ENCODE measurements at places on chromosomes 2 and 18.

DNA sequence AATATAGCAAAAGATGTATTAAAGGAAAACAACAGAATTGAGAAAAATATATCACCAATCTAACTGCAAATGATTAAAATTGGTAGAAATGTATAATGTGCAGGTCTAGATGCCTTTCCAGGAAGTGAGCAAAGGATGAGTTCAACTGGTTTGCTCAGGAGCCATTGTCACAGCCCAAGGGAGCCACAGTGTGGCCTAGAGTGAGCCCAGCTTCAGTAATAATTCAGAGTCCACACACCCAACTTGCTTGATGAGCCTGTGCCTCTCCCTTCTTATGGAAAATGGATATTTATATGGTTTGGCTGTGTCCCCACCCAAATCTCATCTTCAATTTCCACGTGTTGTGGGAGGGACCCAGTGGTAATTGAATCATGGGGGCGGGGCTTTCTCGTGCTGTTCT, 92.2 kb upstream of the ASAP2 start:
- no peak for DNase-seq

DNA sequence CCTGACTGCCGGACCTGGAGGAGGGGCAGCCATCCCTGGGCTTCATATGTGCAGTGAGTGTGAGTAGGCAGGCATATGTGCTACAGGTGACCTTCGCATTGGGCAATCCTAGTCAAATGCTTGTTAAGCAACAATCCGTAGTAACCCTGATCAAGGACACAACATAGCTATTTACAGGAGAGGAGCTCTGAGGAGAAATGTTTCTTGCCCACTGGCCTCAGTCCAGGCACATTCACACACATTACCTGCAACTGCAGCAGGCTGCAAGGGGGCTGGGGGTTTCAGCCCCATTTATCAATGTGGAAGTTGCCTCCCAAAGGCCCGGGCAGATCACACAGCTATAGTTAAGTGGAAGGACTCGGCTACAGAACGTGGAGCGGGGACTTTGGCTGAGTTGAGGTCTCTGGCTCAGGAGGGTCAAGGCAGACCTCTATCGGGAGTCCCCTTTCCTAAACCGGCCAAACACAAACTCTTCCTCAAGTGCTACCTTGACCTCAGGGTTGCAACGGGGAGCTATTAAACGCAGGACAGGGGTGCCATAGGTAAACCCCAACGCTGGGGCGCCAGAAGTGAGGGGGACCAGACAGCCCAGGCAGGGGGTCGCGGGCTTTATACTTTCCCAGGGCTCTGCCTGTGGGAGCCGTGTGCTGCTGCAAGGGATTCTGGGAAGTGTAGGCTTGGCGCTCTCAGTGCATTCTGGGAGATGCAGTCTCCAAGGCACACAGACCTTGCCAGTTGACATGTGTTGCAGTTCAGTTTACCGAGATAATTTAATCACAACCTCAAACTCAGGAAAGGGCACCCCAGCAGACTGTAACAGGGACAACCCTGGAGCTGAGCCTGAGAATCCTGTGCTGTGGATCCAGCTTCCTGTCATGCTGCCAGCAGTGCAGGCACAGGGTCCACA, 9.4 kb downstream of the KHK start:
- no peak for DNase-seq

- DNase-seq = no peak
Measured at GRCh38 chr2:100320547-100321178, 1.6 kb downstream of the LONRF2 start.

GRCh38 chr2:192953116-192953515, 758.4 kb upstream of the TMEFF2 start:
- no peak for DNase-seq

DNA sequence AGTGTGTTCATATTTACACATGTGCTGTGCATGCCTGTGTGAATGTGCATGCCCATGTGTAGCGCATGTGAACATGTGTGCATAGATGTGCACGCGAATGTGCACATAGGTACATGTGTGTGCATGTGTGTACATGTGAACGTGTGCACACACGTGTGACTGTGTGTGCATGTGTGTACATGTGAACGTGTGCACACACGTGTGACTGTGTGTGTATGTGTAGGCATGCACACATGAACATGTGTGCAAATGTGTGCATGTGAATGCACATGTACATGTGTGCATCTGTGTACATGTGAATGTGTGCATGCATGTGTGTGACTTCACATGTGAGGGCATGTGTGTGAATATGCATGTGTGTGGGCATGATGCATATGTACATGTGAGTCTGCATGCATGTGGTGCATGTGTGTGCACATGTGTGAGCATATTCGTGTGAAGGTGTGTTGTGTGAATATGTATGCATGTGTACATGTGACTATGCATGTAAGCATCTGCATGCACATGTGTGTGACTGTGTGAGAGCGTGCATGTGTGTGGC, 122.4 kb downstream of the PTGR3 start:
- DNase-seq = no peak

DNA sequence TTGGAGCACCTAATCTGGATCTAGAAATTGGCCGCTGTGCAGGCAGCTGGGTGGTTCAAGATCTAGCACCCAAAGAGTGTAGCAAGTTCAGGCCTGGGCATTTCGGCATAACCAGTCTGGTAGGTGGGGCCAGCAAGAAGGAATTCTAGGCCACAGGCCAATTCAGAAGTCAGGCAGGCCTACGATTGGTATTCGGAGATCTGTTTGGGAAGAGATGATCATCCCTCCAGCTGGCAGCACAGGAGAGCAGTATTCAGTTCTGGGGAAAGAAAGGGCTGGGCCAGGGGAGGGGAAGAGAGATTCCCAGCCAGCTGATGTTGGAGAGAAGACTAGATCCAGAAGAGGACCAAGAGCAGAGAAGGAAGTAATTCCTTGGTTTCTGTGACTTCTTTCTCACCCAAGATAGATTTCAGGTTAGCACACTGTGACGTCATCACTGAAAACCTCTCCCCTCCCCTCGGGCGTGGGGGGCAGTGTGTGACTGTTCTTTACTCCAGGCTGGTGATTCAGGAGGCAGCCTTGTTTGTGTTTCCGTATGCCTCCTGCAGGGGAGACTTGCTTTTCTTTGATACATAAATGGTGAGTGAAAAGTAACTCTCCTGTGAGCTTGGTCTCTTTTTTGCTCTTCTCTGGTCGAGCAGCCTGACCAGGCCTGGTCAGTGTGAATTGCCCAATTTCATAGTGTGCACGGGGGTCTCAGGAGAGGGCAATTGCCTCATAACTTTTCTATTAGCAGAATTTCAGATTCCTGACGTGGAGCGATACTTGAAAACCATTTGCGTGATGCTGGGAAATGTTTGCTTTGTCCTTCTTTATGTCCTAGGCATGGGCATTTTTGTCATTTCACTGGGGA, 61.1 kb downstream of the MEIS1 start:
- DNase-seq = no peak

Measured in NCI-H1048 (cell line).